ENCODE measurements at places on chromosomes 1 and 21.
A peak's percentile ranks its signal among the peaks of the same experiment; 100 is the strongest.

- no peaks in the 10 kb centered on the region for H3K36me3 ChIP-seq
- H3K27me3 ChIP-seq = peaks cover 2% of the 10 kb centered on the region
- H3K4me1 ChIP-seq = no peaks in the 10 kb centered on the region
These were observed 482.0 kb downstream of the SETD4 start for GRCh38 chr21:35578347-35578782.

GRCh38 chr1:52634111-52634510, 1.1 kb downstream of the SHISAL2A start:
- H3K27me3 ChIP-seq = peaks cover 16% of the 10 kb centered on the region
- H3K36me3 ChIP-seq = no peaks in the 10 kb centered on the region
- H3K27ac ChIP-seq = no peak overlapping the region
- H3K4me3 ChIP-seq = no peak overlapping the region

GRCh38 chr1:109509176-109510134, at the start of gene AMIGO1:
AMIGO1 (minus strand) TSS chr1:109509727; CDS start chr1:109508912, 815 bp downstream.
- no peaks in the 10 kb centered on the region for H3K4me1 ChIP-seq
- peak within 1 kb of the TSS; percentile 49 for H3K4me3 ChIP-seq
- H3K27ac ChIP-seq = no peak within 1 kb of the TSS
- H3K36me3 ChIP-seq = no peaks in the 10 kb centered on the region
- no peaks in the 10 kb centered on the region for H3K27me3 ChIP-seq

- peaks cover 4% of the 10 kb centered on the region for H3K4me1 ChIP-seq
- H3K27ac ChIP-seq = no peak overlapping the region
- no peak overlapping the region for H3K4me3 ChIP-seq
- no peaks in the 10 kb centered on the region for H3K27me3 ChIP-seq
These were observed 207.9 kb upstream of the C1orf87 start for GRCh38 chr1:60281360-60281932.

GRCh38 chr1:186194107-186194756, 180.8 kb downstream of the TPR start:
- H3K36me3 ChIP-seq = no peaks in the 10 kb centered on the region
- no peaks in the 10 kb centered on the region for H3K4me1 ChIP-seq
- H3K4me3 ChIP-seq = no peak overlapping the region
- H3K27ac ChIP-seq = no peak overlapping the region
- DNase-seq = no peak

DNA sequence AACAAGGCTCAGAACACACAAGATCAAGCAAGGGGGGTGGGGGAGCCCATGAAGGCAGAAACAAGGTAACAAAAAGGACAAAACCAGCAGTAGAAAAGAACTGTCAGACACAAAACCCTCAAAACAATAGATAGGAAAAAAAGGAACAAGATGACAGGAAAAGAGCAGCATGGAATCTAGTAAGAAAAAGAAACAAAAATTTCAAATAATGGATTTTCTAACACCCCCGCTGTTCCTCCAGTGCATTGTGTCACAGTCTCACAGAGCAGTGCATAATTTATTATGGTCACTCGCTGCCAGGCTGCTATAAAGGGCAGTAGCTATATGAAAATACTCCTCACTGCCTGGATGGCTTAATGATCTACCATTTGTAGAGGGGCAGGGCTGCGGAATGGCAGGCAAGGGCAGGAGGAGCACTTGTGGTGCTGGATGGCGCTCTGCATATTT, 567.9 kb downstream of the DPYD start:
- no peaks in the 10 kb centered on the region for H3K27me3 ChIP-seq
- no peak overlapping the region for H3K4me3 ChIP-seq
- no peak for DNase-seq
- no peaks in the 10 kb centered on the region for H3K4me1 ChIP-seq
- H3K36me3 ChIP-seq = no peaks in the 10 kb centered on the region

- no peak for DNase-seq
- no peaks in the 10 kb centered on the region for H3K27me3 ChIP-seq
- H3K4me3 ChIP-seq = no peak overlapping the region
- H3K27ac ChIP-seq = no peak overlapping the region
These were observed 72.1 kb downstream of the SH3BGR start for GRCh38 chr21:39523915-39524314.

- H3K4me1 ChIP-seq = no peaks in the 10 kb centered on the region
- H3K36me3 ChIP-seq = no peaks in the 10 kb centered on the region
- H3K27ac ChIP-seq = no peak overlapping the region
- no peak overlapping the region for H3K4me3 ChIP-seq
These were observed 568.8 kb upstream of the ZRANB2 start for GRCh38 chr1:71649608-71650007.

DNA sequence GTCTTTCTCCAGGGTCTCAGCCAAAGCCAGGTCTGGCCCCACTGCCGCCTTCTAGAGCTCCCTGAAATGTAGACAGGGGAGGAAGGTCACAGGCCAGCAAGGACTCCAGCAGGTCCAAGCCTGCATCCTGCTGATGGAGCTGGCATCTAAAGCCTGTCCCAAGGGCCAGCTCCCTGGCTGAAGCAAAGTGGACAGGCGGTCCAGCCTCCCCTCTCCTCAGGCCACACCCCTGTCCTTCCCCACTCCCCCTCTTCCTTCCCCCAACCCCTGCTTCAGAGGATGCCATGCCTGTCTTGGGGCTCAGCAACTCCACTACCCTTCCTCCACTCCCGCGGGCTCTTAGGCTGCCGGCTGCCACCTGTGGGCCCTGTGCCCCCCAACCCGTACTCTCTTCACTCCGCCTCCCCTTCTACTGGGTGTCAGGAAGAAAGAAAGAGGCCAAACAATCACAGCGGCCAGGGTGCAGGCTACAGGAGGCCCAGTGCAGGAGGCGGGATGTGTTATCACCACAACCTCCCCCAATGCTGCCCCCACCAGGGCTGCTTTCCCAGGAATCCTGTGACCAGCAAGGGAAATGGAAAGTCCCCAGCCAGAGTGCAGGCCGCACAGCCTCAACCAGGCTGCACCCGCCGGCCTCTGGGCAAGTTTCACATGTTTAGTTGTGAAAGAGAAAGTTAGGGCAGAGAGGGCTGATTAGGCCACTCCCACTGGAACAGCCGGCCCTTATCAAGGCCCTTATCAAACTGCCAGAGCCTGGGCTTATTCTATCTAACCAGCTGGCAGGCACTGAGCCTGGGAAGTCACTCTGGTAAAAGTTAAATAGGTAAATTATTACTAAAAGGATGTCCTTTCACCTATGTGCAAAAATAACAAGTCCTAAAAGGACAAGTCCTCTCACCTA, 34.1 kb downstream of the ACOT7 start:
- no peaks in the 10 kb centered on the region for H3K36me3 ChIP-seq
- H3K27ac ChIP-seq = peak overlapping the region; percentile 88
- H3K27me3 ChIP-seq = no peaks in the 10 kb centered on the region
- H3K4me1 ChIP-seq = peaks cover 60% of the 10 kb centered on the region

DNA sequence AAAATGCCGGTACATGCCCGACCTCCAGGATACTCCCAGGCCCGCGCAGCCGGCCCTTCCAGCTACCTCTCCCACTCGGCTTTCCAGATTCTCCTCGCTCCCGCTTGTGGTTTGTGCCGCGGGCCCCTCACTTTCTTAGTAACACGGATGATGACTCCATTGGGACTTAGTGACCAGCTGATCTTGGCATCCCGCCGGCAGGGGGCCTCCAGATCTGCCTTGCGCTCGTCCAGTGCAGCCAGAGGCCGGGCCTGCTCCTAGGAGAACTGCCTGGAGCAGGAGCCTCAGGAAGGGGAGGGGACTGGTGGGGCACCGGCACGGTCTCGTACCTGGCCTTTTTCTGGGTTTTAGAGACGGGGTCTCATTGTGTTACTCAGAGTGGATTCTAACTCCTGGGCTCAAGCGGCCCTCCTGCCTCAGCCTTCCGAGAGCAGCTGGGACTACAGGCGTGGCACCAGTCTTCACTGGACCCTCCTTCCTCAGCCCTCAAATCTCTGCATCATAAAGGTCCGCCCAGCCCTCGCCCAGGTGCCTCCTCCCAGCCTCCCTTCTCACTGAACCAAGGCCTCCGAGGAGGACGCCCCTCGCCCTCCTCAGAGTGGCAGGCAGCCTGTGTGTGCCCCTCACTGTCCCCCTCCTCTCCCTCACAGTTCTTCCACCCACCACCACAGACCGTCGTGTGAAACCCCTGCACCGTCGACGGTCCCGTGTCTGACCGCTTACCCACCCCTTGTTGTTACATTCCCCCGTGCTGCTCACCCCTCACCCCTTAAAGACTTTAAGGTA, 78.6 kb downstream of the SLC25A24 start:
- no peaks in the 10 kb centered on the region for H3K27me3 ChIP-seq
- H3K27ac ChIP-seq = no peak overlapping the region
- no peaks in the 10 kb centered on the region for H3K36me3 ChIP-seq
- H3K4me3 ChIP-seq = no peak overlapping the region
- no peaks in the 10 kb centered on the region for H3K4me1 ChIP-seq

DNA sequence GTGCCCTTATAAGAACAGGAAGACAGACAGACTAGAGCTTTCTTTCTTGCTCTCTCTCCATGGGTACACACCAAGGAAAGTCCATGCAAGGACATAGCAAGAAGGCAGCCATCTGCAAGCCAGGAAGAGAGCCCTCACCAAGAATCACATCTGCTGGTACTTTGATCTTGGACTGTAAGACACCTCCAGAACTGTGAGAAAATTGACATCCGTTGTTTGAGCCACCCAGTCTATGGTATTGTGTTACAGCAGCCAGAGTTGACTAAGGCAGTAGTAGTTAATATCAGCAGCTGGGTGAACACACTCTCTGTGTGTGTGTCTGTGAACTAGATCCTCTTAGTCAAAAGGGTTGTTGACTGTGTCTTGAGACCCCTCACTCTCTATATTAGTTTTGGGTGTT, 53.8 kb upstream of the PPP2R5A start:
- no peaks in the 10 kb centered on the region for H3K36me3 ChIP-seq
- H3K27me3 ChIP-seq = no peaks in the 10 kb centered on the region
- H3K4me1 ChIP-seq = no peaks in the 10 kb centered on the region
- no peak for DNase-seq

DNA sequence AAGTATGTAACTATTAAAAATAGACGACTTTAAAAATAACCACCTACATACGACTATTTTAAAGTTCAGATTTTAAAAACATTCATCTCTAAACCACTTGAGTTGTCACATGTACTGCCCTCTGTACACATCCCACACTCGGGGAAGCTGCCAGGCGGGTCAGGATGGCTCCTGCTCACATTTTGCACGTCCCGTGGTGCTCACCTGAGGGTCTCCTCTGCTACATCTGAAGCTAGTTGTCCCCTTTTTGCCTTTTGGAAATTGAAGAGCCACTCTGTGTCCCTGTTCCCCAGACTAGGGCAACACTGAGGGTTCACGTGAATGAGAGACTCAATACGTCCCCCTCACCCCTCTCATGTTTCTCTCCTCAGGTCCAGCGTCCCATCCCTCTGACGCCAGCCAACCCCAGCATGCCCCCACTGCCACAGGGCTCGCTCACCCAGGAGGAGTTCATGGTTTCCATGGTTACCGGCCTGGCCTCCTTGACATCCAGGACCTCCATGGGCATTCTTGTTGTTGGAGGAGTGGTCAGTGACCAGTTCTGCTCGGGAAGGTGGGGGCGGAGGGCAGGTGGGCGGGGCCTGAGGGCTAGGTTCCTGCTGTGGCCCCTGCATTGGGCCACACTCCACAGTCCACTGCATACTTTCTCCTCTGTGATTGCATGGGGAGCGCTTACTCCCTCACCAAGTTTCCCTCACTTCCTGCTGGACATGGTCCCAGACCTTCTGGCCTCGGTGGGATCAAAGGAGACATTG, 13.0 kb upstream of the MIIP start:
- H3K4me1 ChIP-seq = 0 out of 2 replicates have a peak, but pooled peaks cover 2% of the 10 kb centered on the region
- H3K4me3 ChIP-seq = no peak overlapping the region
- H3K27ac ChIP-seq = no peak overlapping the region

DNA sequence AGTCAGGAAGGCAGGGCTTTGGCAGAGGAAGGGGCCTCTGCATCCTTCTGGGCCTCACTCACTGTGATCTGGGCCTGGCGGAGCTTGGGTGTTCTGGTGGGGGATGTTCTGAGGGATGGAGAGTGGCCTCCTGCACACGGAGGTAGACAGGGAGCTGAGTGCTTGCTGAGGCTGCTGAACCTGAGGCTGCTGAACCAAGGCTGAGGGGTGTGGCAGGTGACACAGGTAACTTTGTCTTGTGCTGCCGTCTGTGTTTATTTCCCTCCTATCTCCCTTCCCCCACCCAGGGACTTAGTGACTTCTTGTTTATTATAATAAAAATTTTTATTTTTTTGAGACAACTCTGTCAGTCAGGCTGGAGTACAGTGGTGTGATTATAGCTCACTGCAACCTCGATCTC, 37.7 kb upstream of the IFNLR1 start:
- no peak overlapping the region for H3K27ac ChIP-seq
- H3K27me3 ChIP-seq = no peaks in the 10 kb centered on the region
- no peaks in the 10 kb centered on the region for H3K36me3 ChIP-seq
- H3K4me3 ChIP-seq = no peak overlapping the region

DNA sequence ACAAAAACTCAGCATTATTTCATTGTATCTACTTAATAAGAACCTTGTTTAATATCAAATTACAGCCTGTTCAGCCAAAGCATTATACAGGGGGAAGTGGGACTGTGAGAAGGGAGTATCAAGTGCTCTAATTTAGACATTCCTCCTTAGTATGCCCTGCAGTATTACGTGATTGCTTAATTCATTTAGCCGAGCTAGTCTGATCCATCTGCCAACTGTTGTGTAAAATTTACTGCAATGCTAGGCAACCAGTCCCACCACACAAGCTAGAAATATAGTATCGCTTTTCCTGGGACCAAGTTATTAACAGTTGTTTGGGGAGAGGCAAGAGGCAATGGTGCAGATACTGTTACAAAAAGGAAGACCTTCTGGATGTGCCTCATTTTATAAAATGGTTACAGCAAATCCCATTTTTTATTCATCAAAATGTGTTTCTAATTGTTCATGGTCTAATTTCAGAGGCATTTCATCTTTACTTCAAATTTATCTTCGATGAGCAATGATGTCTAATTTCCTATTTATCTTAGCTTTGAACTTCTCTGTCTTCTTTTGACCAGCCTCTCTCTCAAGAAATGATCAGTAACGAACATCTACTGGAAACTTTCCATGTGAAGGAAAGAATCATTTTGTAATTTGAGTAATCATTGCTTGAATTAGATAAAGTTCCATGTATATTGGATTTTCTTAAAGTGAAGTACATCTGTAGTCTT, 283.3 kb downstream of the DUSP10 start:
- H3K4me3 ChIP-seq = no peak overlapping the region
- no peaks in the 10 kb centered on the region for H3K27me3 ChIP-seq
- no peak for DNase-seq
- no peaks in the 10 kb centered on the region for H3K36me3 ChIP-seq
- H3K27ac ChIP-seq = no peak overlapping the region

- no peak overlapping the region for H3K27ac ChIP-seq
- H3K4me3 ChIP-seq = no peak overlapping the region
- no peaks in the 10 kb centered on the region for H3K36me3 ChIP-seq
- no peak for DNase-seq
- no peaks in the 10 kb centered on the region for H3K4me1 ChIP-seq
- H3K27me3 ChIP-seq = no peaks in the 10 kb centered on the region
These were observed 142.4 kb downstream of the PLPP3 start for GRCh38 chr1:56436912-56437417.

GRCh38 chr1:177488722-177489121, 318.0 kb downstream of the BRINP2 start:
- no peak overlapping the region for H3K27ac ChIP-seq
- DNase-seq = no peak
- 0 out of 2 replicates have a peak, but pooled peaks cover 2% of the 10 kb centered on the region for H3K27me3 ChIP-seq

- no peak overlapping the region for H3K27ac ChIP-seq
- H3K36me3 ChIP-seq = no peaks in the 10 kb centered on the region
- no peak for DNase-seq
- no peaks in the 10 kb centered on the region for H3K27me3 ChIP-seq
- no peaks in the 10 kb centered on the region for H3K4me1 ChIP-seq
- H3K4me3 ChIP-seq = no peak overlapping the region
These were observed 18.9 kb upstream of the ZNF683 start for GRCh38 chr1:26391450-26391849.
